ENCODE measurements at places on chromosomes 6 and 20.

- DNase-seq, result peak; percentile 30
Observed at GRCh38 chr20:19692100-19692499, 66.0 kb upstream of the RIN2 start.

GRCh38 chr20:8547035-8547650 is 415.1 kb downstream of the PLCB1 start:
- DNase-seq, result peak; percentile 26

DNA sequence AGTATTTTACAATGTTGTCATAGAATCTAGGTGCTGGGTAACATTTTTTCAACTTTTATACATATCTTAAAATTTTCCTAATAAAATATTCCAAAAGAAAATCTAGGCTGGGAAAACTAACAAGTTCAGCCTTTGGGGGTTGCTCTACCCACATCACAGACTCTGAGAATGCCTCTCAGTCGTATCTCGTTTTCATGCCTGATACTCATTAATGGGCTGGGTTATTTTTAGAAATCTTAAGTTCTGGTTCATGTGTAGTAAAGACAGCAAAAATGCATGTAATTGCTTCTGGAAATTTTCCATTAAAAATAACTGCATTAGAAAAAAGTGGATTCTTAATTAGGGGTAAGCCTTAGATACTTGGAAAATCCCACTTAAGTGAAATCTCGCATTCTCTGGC is 149.3 kb downstream of the SLC24A3 start:
- no peak for DNase-seq

DNA sequence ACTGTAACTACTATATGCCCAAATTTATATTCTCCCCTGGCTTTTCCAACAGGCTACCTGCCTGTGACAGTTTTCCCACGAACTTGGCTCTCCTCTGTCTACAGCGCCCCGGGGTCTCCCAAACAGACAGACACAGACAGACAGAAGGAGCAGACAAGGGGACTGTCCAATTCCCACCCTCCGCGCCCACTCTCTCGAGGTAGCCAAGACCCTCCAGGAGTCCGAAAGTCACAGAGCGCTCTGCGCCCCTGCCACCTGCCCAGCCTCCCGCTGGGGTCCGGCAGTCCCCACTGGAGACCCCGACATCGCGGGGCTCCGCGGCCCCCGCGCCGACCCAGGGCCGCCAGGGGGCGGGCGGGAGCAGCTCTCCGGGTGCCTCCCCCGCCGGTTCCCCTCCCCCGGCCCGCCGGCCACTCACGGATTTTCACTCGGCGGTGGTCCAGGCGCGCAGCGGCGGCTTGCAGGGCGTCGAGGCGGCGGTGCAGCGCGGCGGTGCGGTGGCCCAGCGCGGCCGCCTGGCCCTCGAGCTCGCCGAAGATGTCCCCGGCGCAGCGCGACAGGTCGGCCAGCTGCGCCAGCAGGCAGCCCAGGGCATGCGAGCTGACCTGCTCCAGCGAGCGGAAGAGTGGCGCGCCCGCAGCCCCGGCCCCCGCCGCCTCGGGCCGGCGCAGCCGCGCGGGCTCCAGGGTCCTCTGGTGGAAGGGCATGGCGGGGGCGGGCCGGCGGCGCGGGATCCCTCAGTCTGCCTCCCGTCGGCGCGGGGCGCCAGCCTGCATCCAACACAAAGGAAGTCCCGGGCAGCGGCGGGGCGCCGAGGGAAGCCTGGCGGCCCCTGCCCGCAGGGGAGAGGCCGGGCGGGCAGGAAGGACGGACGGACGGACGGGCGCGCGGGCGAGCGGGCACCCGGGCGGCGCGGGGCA is 81.3 kb upstream of the CCDC28A start:
- DNase-seq, result peak; percentile 71

GRCh38 chr6:33850869-33851541 is 47.2 kb upstream of the MLN start:
- no peak for DNase-seq

GRCh38 chr20:33083544-33084340 is 4.3 kb downstream of the BPIFB4 start:
- no peak for DNase-seq

Measured in cardiac fibroblast (primary cell).